ENCODE measurements at places on chromosomes 5 and 9.

DNA sequence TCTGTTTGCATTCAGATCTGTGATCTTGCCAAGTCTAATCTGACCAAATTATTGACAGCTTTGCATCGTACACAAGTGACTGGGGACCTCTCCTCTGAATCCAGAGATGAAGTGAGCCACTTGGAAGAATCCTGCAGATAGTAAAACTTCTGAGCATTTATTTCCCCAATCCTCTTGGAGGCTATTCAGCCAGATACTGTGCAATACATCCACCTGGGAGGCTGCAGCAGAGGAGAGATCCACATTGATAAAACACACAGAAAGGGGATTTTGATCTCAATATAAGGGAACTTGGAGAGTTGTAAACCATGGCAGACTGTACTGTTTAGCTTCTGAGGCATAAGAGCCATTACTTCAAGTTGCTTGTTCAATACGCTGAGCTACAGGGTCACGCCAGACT, 654.6 kb downstream of the MTRR start:
- H3K4me3 ChIP-seq, result no peak overlapping the region
- no peak for DNase-seq
- H3K27ac ChIP-seq, result no peak overlapping the region
- no peaks in the 10 kb centered on the region for H3K4me1 ChIP-seq

DNA sequence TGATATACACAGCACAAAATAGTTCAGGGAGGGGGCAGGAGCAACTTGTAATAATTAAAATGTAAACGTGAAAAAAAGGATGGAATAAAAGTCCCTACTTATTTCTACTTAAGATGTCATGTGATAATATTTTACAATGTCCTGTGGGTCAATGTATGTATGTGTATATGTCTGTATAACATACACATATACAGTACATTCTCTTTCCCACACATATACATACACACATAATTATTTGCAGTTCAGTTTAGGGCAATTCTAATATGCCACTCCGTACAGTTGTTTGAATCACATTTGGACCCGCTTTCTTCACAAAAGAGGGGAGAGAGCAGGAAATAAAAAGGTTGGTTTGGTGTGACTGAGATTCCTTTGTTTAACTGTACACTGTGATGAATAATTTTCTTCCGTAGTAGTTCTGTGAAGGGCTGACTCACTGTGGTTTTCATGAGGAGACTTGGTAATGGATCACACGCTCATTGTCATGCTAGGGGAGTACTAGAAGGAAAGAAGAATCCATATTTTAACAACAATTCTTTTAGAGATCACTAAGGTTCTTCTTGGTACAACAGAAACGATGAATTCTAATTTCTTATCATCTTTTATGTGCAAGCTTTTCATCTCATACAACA, 26.2 kb upstream of the ACOT12 start:
- H3K4me1 ChIP-seq, result peaks cover 27% of the 10 kb centered on the region
- DNase-seq, result peak; percentile 96
- H3K27ac ChIP-seq, result peak overlapping the region; percentile 93
- no peaks in the 10 kb centered on the region for H3K36me3 ChIP-seq
- H3K4me3 ChIP-seq, result no peak overlapping the region

- no peaks in the 10 kb centered on the region for H3K4me1 ChIP-seq
- no peak for DNase-seq
- H3K4me3 ChIP-seq, result no peak overlapping the region
- H3K36me3 ChIP-seq, result no peaks in the 10 kb centered on the region
Observed at GRCh38 chr9:3768712-3769457, 243.1 kb upstream of the RFX3 start.

GRCh38 chr5:139023286-139023685, 148.2 kb upstream of the LRRTM2 start:
- H3K4me1 ChIP-seq, result peaks cover 12% of the 10 kb centered on the region
- no peak overlapping the region for H3K4me3 ChIP-seq
- H3K27ac ChIP-seq, result no peak overlapping the region
- DNase-seq, result no peak
- H3K36me3 ChIP-seq, result no peaks in the 10 kb centered on the region

- no peak overlapping the region for H3K27ac ChIP-seq
- peaks cover 2% of the 10 kb centered on the region for H3K27me3 ChIP-seq
- no peak overlapping the region for H3K4me3 ChIP-seq
- no peaks in the 10 kb centered on the region for H3K36me3 ChIP-seq
- H3K4me1 ChIP-seq, result peaks cover 7% of the 10 kb centered on the region
Observed at GRCh38 chr9:116555119-116555518, 132.0 kb upstream of the TRIM32 start.

GRCh38 chr5:140169410-140169809, 5.6 kb upstream of the CYSTM1 start:
- H3K4me3 ChIP-seq, result no peak overlapping the region
- no peaks in the 10 kb centered on the region for H3K36me3 ChIP-seq
- H3K27ac ChIP-seq, result no peak overlapping the region
- peaks cover 1% of the 10 kb centered on the region for H3K4me1 ChIP-seq
- DNase-seq, result no peak

DNA sequence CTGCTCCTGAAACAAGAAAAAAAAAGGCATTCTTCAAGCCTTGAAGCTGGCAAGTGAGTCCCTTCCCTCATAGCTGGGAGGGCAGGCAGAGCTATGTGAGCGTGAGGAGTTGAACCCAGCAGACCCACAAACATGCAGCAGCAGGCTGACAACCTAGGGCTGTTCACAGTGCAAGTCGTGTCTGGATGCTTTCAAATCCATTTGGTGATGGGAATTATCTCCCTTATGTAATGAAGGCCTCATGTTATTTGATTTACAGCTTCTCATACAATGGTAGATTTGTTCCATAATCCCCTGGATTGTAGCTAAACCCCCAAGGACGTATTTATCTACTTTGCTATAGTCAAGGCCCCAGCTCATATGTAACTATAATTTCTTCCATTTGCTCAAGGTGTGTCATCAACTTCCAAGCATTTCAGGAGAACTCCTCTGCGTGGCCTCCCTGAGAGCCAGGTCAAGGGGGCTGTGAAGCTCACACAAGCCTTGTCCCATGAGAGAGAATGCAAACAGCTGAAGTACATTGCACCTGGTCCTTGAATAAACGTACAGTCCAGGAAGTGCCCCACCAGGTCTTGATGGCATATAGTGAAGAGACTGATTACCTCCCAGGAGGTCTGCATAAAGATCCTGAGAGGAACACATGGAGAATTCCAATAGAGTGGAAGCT, 124.8 kb upstream of the SLC1A3 start:
- no peaks in the 10 kb centered on the region for H3K36me3 ChIP-seq
- H3K27ac ChIP-seq, result no peak overlapping the region
- no peak overlapping the region for H3K4me3 ChIP-seq
- no peaks in the 10 kb centered on the region for H3K27me3 ChIP-seq
- DNase-seq, result no peak
- no peaks in the 10 kb centered on the region for H3K4me1 ChIP-seq

- no peaks in the 10 kb centered on the region for H3K36me3 ChIP-seq
- no peak overlapping the region for H3K27ac ChIP-seq
- H3K4me1 ChIP-seq, result no peaks in the 10 kb centered on the region
- no peak for DNase-seq
- no peak overlapping the region for H3K4me3 ChIP-seq
- peaks cover 3% of the 10 kb centered on the region for H3K27me3 ChIP-seq
Observed at GRCh38 chr5:71955723-71956122, 151.6 kb upstream of the MAP1B start.

- H3K36me3 ChIP-seq, result no peaks in the 10 kb centered on the region
- DNase-seq, result no peak
- H3K27ac ChIP-seq, result no peak overlapping the region
- H3K4me3 ChIP-seq, result peak overlapping the region; percentile 39
Observed at GRCh38 chr9:123998970-123999621, 12.5 kb upstream of the LHX2 start.

- H3K4me3 ChIP-seq, result no peak overlapping the region
- H3K4me1 ChIP-seq, result no peaks in the 10 kb centered on the region
- no peaks in the 10 kb centered on the region for H3K36me3 ChIP-seq
- DNase-seq, result no peak
Observed at GRCh38 chr9:117523531-117524153, 108.8 kb upstream of the ASTN2 start.

- peak overlapping the region; percentile 61 for H3K27ac ChIP-seq
- H3K27me3 ChIP-seq, result no peaks in the 10 kb centered on the region
- H3K4me1 ChIP-seq, result no peaks in the 10 kb centered on the region
- DNase-seq, result peak; percentile 34
- H3K4me3 ChIP-seq, result peak overlapping the region; percentile 83
- no peaks in the 10 kb centered on the region for H3K36me3 ChIP-seq
Observed at GRCh38 chr5:50667653-50668595, 1.5 kb downstream of the PARP8 start.

- no peak overlapping the region for H3K4me3 ChIP-seq
- peaks cover 9% of the 10 kb centered on the region for H3K36me3 ChIP-seq
- H3K27ac ChIP-seq, result no peak overlapping the region
- DNase-seq, result no peak
- H3K4me1 ChIP-seq, result peaks cover 16% of the 10 kb centered on the region
Observed at GRCh38 chr9:18605766-18606180, 131.8 kb downstream of the ADAMTSL1 start.

DNA sequence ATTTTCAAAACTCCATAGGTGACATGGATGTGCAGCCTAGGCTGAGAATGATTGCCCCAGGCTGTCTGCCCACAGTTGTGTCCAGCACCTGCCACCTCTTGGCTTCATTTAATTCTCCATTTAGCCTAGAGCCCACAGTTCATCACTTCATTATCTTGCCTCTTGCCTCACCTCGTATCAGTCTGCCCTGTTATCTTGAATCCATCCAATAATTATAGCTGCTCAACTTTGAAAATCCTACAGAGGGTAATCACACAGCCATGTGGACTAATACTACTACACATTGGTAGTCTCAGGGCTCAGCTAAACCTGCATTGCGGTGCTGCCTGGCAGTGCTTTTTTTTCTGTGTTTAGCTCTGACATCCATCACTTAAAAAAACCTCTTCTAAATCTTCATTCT, 7.4 kb downstream of the UGCG start:
- H3K27ac ChIP-seq, result no peak overlapping the region
- peaks cover 3% of the 10 kb centered on the region for H3K36me3 ChIP-seq
- no peak overlapping the region for H3K4me3 ChIP-seq
- peaks cover 16% of the 10 kb centered on the region for H3K4me1 ChIP-seq
- H3K27me3 ChIP-seq, result no peaks in the 10 kb centered on the region
- no peak for DNase-seq

DNA sequence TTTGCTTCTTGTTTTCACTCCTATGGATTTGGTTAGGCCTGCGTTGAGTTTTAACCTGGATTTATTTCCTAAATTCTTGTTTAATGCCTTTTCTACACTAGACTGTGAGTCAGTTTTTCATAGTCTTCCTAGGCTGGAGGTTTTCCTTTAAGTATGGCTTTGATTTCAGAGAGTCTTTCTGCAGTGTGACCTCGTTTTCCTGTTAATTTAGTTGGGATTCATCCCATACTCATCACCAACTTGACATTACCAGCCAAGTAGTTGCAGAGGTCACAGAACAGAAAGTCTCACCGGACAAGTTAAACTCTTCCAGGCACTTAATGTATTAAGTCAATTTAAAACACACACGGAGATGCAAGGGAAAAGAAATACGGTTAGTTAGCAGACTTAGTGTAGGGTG, 29.7 kb upstream of the AUH start:
- H3K4me1 ChIP-seq, result peaks cover 13% of the 10 kb centered on the region
- no peak overlapping the region for H3K4me3 ChIP-seq
- no peak overlapping the region for H3K27ac ChIP-seq
- DNase-seq, result no peak
- no peaks in the 10 kb centered on the region for H3K36me3 ChIP-seq

DNA sequence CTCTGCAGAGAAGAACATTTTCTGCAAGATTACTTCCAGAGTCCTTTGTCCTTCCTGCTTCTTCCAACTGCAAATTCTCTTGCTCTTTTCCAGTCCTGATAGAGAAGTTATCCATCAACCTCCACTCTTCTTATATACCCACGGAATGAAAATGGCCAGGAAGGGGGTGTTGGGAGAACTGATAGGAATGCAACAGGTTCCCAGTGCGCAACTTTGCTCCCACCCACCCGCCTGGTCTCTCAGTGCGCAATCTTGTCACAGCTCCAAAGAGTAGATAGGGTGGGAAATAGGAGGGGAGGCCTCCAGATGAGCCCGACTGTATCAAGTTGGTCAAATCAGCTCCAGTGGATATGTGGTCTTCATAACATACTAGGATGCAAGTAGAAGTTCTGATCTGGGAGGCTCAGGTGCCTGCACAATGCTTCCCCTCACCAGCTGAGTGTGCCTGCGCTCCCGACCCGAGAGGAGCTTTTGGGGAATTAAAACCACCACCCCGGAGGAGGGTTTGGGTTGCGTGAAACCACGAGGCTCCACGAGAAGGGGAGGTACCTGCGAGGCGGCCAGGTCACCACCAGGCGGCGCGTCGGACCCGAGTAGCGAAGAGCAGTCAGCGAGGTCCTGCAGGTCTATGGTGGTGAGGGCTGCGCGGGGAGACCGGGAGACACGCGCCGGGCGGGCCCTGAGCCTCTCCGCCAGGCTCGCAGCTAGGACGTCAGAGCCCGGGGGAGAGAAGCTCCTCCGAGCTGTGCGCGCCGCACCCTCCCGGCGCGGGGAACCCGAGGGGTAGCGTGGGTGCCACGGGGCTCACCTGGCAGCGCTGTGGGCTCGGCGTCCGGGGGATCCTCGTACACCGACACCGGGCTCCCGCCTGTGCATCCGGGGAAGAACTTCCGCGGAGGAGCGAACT, 835 bp downstream of the MCIDAS start:
- no peak overlapping the region for H3K27ac ChIP-seq
- H3K36me3 ChIP-seq, result no peaks in the 10 kb centered on the region
- peaks cover 15% of the 10 kb centered on the region for H3K4me1 ChIP-seq
- DNase-seq, result no peak
- H3K27me3 ChIP-seq, result peaks cover 90% of the 10 kb centered on the region
- H3K4me3 ChIP-seq, result no peak overlapping the region

DNA sequence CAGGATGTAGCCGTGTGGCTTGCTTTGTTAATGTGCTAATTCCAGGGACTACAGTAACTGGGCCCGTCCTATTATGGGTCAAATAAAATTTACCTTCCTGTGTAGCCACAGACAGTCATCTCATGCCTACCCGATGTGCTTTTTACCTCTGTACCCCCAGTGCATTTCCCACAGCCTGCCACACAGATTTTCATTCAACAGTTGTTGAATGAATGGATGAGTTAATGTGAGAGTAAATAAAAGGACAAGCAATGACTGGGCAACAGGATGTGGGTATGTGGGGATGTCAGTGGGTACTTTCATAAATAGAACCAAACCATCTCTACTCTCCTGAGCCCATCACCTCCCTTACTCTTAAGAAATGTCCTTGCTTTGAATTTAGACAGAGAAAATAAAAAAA, 441.2 kb upstream of the ZNF462 start:
- no peaks in the 10 kb centered on the region for H3K27me3 ChIP-seq
- H3K27ac ChIP-seq, result no peak overlapping the region

- no peak overlapping the region for H3K27ac ChIP-seq
- H3K4me1 ChIP-seq, result no peaks in the 10 kb centered on the region
- no peak for DNase-seq
- no peak overlapping the region for H3K4me3 ChIP-seq
- H3K27me3 ChIP-seq, result no peaks in the 10 kb centered on the region
Observed at GRCh38 chr9:79674052-79674777, 102.5 kb downstream of the TLE4 start.

Data from astrocyte (in vitro differentiated cells and primary cell).